ENCODE measurements at places on chromosomes 6 and 20.
A peak's percentile ranks its signal among the peaks of the same experiment; 100 is the strongest.

DNA sequence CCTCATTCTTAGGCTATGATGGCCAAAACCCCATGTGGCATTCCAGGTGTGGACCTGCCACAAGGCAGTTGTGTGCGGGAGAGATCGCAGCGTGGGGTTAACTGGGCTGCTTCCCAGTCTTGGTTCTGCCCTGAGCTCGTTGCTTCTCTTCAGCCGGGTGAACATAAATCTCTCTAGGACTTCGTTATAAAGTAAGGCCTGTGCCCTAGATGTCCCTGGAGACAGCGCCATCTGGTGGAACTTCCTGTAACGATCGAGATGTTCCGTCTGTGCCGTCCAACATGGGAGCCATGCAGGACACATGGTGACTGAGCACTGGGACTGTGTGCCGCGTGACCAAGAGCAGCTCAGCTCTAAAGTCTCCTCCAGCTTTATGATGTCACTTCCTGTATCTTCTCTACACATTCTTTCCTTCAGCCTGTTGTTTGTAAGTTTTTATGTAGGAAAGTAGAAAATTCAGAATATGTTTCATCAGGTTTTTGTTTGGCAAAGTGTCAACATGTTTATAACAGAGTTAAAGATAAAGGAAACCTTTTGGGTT lies 26.8 kb upstream of the RPP40 start:
- DNase-seq: peak; percentile 83

DNA sequence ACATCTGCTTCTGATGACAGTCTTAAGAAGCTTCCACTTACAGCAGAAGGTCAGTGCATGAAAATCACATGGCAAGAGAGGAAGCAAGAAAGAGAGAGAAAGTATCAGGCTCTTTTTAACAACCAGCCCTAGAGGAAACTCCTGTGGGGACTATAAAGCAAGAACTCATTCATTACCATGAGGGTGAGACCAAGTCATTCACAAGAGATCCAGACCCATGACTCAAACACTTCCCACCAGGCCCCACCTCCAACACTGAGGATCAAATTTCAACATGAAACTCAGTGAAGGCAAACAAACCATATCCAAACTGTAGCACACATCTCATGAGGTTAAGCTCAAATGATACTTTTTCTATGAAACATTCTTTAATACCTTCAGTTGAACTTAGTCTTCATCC lies 643.2 kb upstream of the SYNCRIP start:
- no peak for DNase-seq

GRCh38 chr6:160160450-160160849 lies 38.8 kb downstream of the SLC22A1 start:
- no peak for DNase-seq

GRCh38 chr6:43170931-43171706 lies at the start of gene SRF:
TSS of gene SRF (plus strand) at chr6:43171269. CDS start at chr6:43171657, 388 bp downstream.
- DNase-seq: peak; percentile 100

DNA sequence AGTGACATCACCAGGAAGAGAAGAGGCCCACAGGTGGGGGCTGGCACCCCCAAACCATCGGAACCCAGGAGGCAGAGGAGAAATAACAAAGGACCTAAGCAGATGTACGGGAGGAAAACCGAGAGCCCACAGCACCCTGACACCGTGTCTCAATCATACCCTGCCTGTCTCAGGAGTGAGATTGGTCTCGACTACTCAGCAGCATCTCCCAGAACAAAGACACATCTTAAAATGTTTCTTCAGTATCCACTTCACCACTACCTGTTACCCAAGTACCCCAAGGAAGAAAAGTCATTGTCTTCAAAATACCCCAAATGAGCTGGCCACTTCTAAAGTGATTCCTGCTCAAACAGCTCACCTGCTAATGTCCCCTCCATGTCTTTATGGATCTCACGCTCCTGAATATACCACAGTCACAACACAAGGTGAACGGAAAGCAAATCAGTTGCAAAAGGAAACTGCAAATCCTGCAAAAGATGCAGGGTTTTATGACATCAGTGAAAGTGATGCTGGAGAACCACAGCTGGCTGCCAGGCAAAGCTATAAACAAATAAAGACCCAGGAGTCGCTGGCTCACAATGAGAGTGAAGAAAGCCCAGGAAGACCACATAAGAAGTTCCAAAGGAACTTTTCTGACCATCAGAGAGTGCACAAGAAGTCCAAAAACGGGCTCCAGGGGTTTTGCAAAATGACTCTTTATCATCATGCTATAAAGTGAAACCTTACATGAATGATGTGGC lies 44.1 kb downstream of the PREX1 start:
- DNase-seq: peak; percentile 35

GRCh38 chr6:2733324-2733723 lies 17.4 kb downstream of the MYLK4 start:
- peak; percentile 54 for DNase-seq
